ENCODE measurements at places on chromosomes 2 and 18.
A peak's percentile ranks its signal among the peaks of the same experiment; 100 is the strongest.

- no peak for DNase-seq
These were observed 8.1 kb upstream of the MTERF4 start for GRCh38 chr2:241110089-241110606.

DNA sequence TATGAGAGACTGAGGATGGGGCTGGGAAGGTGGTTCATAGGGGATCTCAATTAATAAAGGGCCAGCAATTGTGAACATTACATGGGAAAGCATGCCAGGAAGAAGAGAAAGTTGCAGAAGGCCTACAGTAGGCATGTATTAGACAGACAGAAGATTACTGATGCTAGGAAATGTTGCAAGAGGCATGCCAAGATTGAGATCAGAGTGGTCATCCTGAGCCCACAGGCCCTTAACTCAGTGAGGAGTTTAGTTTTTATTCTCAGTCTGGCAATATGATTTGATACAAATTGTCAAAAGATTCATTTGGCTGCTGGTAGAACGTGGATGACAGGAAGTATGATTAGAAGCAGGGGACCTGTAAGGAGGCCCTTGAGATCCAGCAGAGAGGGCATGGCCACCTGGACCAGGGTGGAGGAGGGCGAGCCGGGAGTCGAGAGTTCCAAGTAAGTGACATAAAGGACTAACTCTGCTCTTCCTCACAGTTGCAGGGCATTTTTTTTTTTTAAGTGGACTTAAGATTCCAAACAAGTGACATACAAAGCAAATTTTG is 54.9 kb downstream of the EPHA4 start:
- DNase-seq: no peak

- no peak for DNase-seq
These were observed 20.0 kb upstream of the PTPN2 start for GRCh38 chr18:12904012-12904516.

DNA sequence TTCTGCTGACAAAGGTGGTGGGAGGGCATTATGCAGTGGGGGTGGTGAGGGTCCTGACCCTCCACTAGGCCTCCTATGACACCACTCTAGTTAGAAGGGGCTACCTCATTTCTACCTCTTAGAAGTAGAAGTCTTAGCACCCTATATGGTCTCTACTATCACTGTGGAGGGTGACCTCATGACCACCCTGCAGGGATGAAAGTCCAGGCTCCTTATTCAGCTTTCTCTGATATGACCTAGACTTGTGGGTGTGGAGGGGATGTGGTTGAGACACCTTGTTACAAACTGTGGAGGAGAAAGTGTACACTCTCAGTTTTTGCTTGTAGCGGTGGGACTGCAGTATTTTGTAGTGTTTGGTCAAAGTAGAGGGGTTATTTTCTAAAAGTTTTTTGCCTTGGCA is 18.6 kb downstream of the TMEM182 start:
- no peak for DNase-seq

GRCh38 chr18:24138789-24139616 is at the start of gene CABYR:
CABYR (plus strand) TSS chr18:24139062; CDS start chr18:24143115, 4,053 bp downstream.
- peak; percentile 85 for DNase-seq

- peak; percentile 97 for DNase-seq
These were observed 60.8 kb downstream of the MBP start for GRCh38 chr18:77071711-77072292.

DNA sequence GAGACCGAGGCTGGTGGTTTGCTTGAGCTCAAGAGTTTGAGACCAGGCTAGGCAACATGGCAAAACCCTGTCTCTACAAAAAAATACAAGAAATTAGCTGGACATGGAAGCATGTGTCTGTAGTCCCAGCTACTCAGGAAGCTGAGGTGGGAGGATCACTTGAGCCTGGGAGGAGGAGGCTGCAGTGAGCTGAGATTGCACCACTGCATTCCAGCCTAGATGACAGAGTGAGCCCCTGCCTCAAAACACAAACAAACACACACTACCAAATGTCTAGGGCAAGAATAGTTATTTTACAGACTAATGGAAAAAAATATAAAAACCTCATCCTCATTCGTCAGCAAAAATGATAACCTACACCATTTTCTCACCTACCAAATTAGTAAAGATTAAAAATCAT is 15.3 kb downstream of the BUB1 start:
- no peak for DNase-seq
